Activated CD4-positive, CD25-positive, alpha-beta regulatory T cell (primary cell): ENCODE measurements at places on chromosomes 6 and 20.

GRCh38 chr6:20630136-20630535 lies 95.9 kb downstream of the CDKAL1 start:
- no peak for DNase-seq

DNA sequence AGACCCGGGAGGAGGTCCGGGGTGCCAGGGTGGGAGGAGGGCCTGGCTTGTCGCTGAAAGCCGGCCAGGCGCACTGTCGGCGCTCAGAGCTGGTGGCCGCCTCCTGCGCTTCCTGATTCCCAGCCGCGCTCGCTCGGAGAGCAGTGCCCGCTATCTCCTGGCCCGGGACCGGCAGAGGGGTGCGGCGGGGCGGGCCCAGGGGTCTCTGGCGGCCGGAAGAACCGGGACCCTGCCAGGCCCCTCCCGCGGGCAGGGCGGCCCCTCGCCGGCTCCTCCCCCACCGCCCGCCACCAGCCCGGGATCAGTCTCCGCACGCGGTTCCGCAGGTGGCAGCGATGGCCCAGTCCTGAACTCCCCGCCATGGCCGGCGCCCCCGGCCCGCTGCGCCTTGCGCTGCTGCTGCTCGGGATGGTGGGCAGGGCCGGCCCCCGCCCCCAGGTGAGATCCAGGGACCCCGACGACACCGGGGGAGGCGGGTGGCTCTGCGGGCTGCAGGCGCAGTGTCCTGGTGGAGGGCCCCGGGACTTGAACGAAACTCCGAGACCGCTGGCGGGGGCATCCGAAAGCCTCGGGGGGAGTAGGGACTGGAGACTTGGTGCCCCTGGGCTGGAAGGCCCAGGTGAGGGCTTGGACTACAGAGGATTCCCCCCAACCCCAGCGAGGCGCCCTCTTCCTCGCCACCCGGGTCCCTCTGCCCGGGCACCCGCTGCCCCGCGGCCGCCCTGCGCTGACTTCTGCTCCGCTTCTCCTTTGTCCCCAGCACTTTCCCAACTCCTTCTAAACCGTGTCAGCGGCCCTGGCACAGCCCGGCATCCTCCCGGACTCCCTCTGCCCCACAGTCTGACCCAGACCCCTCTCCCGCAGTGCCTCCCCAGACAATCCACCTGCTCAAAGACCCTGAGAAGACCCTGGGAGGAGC lies at the start of gene GLP1R:
GLP1R (plus strand) TSS at position 301 of the 919 bp plus-strand sequence; CDS start at position 361, 60 bp downstream.
- no peak for DNase-seq

GRCh38 chr6:45678285-45678607 lies 300.5 kb upstream of the SUPT3H start:
- DNase-seq: no peak

DNA sequence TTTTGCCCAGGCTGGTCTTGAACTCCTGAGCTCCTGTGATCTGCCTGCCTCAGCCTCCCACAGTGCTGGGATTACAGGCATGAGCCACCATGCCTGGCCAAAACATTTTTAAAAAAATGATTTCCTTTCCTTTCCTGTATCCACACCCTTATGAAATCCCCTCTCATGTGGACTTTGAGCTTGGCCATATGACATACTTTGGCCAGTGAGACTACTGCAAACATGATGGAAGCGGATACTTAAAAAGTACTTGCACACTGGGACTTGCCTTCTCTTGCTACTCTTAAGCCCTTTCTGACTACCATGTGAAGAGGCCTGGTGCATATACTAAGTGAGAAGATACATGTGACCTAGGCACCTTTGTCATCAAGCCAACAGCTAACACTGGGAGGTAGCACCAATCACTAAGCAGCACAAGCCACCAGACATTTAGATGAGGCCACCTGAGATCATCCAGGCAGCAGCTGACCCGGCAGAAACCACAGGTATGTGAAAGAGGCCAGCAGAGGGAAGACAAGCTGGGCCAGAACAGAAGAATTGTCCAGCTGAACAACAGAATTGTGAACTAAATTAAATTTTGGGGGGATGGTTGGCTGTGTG lies 78.5 kb upstream of the HDAC2 start:
- DNase-seq: no peak

DNA sequence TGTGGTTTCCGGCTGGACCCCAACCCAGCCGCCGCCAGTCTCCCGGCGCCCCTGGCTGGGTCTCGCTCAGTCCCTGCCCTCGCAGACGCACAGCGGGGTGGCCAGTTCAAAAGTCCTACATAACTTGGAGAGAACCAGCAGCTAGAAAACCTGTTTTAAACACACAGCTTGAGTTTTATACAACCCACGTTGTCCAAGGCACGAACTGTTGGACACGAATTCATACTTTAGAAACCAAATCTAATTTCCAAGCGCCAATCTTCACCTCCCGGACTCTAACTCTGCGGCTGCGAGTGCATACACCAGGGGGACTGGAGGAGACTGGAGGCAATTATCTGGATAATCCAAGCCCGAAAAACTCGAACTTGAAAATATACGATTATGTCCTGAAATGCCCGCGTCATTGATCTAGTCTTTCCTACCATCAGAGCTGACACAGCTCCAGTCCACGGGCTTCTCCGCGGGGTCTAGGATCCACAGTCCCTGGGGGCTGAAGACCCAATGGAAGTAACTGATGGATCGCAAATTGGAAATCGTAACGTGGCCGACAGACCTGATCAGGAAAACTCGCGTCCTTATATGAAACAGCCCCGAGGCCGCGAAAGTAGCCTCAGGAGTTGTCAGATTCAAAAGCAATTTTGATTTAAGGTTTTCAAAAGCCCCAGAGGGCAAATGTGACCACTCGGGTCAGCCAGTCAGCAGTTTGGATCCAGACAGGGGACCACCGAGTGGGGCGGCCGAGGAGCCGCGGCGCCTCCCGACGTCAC lies 843 bp upstream of the HEY2 start:
- no peak for DNase-seq

- peak; percentile 2 for DNase-seq
Observed at GRCh38 chr6:123804014-123804786, 535 bp downstream of the NKAIN2 start.

- no peak for DNase-seq
Observed at GRCh38 chr6:25053875-25054371, 118.2 kb upstream of the RIPOR2 start.

DNA sequence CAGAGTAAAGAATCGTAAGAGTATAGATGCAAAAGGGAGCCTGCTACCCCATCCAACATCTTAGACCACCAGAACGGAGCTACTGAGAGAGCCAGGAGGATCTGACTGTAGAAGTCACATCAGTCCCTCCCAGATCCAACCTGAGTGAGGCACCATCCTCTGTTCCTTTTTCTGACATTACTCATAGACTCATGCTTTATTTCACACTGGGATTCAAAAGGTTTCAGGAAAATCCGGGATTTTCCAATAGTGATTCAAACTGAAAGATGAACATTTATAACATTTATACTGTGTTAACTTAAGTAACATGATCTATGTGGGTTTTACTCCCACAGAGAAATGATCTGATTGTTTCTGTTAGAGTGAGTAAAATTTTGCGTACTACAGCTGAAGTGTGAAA lies 868.6 kb upstream of the GJE1 start:
- no peak for DNase-seq

- DNase-seq: no peak
Observed at GRCh38 chr20:45294003-45294368, 12.7 kb upstream of the RBPJL start.

DNA sequence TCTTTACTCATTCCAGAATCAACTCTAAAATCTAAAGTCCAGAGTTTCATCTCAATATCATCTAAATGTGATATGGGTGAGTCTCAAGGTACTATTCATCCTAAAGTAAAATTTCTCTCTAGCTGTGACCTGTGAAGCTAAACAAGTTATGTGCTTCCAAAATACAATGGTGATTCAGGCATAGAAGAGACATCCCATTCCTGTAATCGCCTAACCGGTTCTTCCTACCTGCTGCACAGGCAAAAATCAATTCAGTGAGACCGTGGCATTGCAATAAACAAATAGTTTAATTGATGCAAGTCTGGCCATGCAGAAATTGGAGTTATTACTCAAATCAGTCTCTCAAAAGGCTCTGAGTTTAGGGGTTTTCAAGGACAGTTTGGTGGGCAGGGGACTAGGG lies 232.8 kb downstream of the UBE3D start:
- DNase-seq: no peak

GRCh38 chr6:71040043-71040442 lies 83.2 kb upstream of the B3GAT2 start:
- no peak for DNase-seq

- DNase-seq: no peak
Observed at GRCh38 chr6:104888066-104888465, 28.3 kb upstream of the HACE1 start.

DNA sequence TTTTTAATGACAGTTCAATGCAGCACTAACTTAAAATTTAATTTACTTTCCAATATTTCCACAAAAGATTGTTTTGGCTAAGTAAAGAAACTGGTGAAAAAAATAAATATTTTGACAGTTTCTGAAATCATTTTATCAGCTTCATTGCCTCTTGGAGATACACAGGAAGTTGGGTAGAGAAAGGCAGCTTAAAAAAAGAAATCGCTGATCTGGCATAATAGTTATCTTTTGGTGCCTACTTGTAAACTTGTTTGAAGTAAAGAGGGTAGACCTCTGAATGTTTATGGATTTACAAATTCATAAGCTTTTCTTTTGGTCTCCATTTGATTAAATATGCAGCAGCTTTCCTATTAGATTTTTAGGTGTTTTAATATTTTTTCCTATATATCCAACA lies 103.4 kb downstream of the RTN4IP1 start:
- no peak for DNase-seq

DNA sequence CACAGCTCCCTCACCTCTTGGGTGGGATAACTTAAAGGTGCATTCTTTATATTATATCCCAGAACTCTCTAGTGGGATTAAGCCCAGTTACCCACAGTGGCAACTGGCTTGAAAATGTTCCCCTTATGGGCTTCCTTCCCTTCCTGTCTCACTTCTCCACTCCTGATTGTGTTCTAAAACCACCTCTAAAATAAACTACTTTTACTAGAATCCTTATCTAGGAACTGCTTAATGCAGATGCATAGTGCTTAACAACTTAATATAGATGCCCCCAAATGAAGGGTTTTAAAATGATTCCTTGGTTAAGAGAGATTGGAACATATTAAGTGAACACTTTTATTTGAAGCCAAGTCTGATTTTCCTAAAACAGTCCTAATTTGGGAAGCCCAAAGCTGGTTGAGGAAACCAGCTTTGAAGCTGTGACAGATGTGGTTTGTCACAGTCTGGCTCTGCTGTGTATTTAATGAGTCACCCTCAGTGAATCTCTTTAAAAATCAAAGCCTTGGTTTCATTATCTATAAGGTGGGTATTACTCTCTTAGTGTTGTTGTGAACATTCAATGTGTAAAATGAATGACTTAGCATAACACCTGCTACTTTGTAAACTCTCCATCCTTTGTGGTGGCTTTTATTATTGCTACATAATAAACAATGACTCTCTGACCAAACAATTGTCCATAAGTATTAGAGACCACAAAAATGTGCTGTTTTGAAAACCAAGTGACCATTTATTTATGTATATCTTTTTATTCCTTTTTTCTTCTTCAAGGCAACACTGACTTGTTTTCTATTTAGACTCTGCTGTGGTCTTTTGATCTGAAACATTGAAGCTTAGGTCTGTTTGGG lies 24.4 kb downstream of the PLCB1 start:
- DNase-seq: no peak

- no peak for DNase-seq
Observed at GRCh38 chr20:59217794-59218280, 54.2 kb downstream of the ZNF831 start.

GRCh38 chr6:2866171-2866846 lies 24.6 kb upstream of the SERPINB1 start:
- DNase-seq: no peak

DNA sequence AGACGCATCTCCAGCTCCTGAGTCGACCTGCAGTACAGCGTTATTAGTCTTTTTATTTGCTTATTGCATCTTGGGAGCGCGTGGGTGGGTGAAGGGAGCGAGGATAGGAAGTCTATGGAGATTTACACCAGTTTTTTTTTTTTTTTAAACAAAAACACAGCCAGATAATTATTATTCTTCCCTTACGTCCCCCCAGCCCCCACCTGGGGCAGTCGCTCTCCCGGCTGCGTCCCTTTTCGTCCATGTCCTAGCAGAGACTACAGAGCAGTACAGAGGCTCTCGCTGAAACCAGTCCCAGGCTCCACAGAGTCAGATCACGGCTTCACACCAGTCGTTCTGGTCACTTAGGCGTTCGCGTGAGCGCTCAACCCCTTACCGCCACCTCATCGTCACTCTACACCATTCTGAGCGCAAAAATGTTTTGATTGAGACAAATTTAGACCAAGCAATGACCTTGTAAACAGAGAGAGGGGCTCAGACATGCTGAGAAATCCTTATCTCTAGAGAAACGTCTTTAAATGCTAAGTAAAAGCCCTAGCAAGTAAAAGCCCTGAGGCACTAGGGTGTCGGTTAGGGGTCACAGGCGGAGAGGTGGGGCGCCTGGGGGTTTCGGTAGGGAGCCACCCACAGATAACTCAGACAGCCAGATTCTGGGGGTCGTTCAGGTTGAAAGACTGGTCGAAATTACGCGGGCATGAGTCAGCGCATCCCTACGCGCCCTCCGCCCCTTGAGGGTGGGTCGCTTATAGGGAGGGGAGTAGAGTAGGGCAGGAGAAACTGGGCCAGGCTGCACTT lies 975 bp upstream of the PPT2 start:
- no peak for DNase-seq
